ENCODE measurements at places on chromosomes 12 and 14.

DNA sequence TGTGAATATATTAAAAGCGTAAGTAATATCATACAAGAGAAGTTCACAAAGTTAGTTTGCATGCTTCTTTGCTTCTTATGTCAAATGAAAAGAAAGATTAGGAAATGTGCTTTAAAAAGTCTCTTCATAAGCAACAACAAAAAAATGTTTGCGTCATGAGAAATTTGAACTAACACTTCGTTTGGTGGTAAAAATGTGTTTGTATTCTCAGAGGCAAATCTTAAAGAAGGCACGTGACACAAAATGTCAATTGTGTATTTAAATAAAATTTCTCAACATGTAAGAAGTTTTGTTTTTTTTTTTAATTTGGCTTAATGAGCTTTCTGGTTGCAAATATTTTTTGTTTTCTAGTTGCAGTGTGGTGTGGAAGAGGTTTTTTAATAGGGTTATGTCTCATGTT is 93.8 kb downstream of the TMTC2 start:
- no peak for DNase-seq

- no peak for DNase-seq
Observed at GRCh38 chr14:49940808-49941421, 48.0 kb downstream of the ARF6 start.

GRCh38 chr12:76628745-76629144 is 69.2 kb upstream of the OSBPL8 start:
- DNase-seq: no peak

DNA sequence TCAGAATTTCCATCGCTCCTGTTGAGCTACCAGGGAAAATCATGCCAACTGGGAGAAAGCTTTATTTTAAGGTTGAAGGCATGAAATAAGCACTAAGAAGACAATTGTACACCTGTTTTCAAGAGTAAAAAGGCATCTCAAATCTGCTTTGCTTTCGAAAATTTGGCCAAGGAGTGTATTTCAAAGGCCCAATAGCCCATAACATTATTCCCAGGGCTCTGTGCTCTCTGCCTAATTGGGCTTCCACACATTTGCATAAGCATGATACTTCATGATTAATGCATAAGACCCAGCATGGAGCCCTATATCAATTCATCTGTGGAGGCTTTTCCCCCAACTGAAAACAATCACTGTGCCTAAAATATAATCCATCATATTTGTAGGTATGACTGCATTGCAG is 258.5 kb downstream of the NOVA1 start:
- no peak for DNase-seq

- no peak for DNase-seq
Observed at GRCh38 chr12:43357141-43357540, 194.9 kb downstream of the ADAMTS20 start.

DNA sequence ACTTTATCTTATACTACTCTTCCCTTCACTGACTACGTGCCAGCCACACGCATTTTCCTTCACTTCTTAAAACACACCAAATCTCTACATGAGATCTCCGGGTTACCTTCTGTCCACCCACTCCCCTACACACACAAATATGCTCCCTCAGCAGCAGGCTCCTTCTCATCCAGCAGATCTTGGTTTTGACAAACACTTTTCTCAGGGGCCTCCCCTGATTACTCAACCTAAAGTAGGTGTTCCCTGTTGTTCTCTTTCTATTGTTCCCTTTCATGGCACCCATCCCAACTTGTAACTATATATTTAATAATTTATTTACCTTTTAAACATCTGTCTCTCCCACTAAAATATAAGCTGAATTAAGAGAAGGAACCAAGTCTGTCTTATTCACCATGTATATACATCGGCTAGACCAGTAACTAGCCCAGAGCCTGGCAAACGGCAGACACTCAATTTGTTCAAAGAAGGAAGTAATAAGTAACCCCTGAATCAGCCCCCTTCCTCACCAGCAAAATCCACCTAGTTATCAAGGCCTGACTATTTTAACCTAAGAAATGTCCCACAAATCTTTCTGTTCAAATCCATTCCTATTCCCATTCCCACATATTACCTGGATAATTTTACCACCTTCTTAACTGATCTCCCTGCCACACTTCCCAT is 2.7 kb downstream of the C2CD5 start:
- no peak for DNase-seq

DNA sequence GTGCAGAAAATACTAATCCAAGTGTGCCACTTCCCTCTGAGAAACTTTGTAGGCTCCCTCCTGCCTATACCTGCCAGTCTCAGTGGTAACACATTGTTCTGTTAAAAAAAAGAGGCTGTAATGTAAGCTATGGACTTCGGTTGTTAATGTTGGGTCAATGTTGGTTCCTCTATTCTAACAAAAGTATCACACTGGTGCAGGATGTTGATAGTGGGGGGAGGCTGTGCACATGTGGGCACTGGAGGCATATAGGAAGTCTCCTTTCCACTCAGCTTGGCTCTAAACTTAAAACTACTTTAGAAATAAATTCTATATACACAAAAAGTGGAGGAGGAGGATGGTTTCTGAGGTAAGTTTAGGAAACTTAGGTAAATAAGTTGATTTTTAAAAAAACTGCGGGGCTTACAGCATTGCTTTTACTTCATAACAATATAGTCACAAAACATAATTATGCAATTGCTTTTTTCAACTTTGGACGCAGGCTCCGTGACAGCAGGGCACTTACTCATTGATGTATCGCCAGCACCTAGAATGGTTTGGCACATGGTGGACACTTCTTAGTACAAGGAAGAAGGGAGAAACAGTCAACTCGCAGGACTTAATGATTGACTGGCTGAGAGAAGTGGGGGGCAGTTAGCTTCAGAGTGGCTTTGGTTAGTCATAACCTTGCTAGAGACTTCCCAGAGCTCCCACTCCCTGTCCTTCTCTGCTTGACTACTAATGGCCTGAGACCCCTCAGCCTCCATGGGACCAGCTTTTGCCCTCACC is 7.9 kb upstream of the NYNRIN start:
- no peak for DNase-seq

DNA sequence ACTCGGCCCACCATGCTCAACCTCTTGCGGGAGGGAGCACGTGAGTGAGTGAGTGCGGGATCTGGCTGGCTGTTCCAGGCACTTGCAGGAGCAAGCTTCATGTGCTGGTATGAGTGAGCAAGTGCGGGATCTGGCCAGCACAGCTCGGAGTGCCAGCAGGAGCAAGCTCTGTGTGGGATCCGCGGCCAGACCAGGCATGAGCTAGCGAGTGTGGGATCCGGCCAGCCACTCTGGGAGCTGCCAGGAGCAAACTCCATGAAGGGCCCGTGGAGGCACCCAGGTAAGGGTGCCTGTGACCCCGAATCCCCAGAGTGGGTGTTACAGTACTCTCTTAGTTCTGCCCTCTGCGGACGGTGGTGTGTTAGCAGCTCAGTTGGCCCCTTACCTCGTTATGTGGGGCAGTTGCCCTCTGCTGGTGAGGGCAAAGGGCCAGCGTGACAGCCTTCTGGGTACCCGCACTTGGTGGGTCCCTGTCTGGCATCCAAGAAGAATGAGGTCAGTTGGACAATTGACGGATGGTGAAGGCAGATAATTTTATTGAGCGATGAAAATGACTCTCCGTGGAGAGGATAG is 38.3 kb downstream of the RAD51B start:
- DNase-seq: no peak

DNA sequence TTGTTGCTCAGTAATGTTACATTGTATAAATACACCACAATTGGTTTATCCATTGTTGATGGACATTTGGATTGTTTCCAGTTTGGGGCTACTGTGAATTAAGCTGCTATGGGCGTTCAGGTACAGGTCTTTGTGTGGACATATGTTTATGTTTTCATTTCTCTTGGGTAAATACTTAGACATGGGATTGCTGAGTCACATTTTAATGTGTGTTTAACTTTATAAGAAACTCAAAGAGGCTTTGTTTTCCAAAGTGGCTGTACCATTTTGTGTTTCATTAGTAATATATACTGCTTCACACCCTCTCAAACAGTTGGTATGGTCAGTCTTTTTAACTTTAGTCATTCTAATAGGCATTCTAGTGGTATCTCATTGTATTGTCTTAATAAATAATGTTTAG is 225.0 kb downstream of the SPTSSA start:
- no peak for DNase-seq

DNA sequence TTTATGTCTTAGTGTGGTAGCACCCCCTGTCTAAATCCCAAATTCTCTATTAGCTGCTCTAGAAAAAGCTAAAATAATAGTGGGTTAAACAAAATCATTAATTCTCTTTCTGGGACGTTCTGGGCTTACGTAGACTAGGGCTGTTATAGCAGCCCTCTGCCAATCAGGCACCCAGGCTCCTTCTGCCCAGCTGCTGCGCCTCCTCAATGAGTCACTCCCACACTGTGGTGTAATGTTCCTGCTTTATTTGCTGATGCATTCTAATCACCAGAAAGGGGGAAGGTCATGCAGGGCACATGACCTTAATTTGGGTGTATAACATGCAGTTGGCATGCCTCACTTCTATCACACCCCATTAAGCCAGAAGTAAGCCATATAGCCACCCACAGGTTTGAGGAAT is 294.5 kb downstream of the GALC start:
- no peak for DNase-seq

DNA sequence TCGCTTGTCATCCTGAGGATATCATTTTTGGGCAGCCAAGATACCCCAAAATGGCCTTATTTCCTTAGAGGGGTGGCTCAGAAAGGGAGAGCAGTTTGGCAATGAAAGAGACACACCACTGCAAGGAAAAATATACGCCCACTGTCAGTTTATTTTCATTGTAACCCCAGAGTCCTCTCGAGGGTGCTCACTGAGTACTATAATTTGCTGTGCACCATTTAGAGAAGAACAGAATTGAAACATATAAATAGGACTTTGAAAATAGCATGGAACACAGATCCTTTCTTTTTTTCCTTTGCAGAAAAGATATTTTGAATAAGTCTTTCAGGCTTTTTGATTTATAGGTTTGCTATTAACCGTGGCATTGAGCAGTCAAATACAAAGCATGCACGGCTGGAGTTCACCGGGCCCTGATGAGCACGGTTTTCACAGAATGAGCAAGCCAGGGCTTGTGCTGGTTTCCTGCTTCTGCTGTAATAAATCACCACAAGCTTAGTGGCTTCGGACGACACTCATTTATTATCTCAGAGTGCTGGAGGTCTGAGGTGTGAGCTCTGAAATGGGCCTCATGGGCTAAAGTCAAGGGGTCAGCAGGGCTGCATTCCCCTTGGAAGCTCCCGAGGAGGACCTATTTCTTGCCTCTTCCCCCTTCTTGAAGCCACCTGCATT is 152.3 kb downstream of the ZNF664 start:
- no peak for DNase-seq

DNA sequence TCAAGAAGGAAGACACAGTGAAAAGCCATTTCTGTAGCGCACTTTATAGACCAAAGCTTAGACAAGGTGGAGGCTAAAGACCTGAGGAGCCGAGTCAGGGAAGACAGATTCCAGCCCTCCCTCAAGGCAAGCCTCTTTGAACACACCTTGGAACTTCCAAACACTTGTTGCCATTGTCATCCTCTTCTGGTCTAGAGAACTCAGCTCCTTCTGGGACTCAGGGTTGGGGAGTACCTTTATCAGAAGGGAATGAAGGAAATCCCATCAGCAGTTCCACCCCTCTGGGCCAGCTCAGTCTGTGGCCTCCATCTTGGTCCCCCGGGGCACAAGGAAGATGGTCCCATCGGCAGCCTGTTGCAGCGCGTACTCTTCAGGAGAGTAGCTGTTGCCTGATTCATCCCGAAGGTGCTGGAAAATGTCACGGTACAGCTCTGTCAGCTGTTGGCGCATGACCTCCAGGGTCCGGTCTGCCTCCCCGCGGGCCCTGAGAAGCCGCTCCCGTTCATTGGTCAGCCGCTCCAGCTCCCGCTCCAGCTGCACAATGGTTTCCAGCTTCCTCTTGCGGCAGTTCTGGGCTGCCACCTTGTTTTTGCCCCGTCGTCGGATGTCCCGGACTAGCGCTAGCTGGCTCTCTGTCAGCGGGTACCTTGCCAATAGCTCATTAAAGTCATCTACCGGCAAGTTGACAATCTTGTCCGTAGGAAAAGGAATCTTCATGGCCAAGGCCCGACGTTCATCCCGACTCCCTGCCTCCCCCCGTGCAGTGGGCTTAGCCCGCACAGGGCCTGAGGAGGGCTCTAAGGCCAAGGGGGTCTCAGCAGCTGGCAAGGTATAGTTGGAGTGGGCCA is 8.5 kb downstream of the NFE2 start:
- DNase-seq: no peak

- no peak for DNase-seq
Observed at GRCh38 chr12:29389295-29389919, 8.4 kb upstream of the ERGIC2 start.

DNA sequence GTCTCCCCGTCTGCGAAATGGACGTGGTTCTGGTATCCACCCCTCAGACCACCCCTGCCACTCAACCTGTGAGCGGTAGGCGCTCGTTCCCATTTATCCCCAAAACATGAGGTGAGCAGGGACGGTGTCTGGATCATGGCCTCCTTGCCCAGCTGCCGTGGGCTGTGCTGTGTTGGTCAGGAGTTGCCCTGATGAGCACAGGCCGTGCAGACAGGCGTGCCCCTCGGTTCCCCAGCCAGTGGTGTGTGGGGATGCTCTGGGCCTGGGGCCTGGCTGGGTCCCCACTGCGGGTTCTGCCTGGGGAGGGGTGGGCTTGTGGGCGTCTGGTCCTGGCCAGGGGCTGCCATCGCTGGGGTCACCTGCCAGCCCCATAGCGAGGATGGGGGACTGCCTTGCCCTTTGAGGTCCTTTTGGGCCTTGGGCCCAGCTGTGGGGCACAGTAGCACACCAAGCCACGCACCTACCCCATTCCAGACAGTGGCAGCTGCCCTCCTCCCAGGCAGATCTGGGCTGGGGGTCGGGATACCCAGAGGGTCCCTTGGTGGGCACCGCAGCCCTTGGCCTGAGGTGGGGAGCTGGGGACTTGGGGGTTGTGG is 11.3 kb upstream of the PUS1 start:
- no peak for DNase-seq

DNA sequence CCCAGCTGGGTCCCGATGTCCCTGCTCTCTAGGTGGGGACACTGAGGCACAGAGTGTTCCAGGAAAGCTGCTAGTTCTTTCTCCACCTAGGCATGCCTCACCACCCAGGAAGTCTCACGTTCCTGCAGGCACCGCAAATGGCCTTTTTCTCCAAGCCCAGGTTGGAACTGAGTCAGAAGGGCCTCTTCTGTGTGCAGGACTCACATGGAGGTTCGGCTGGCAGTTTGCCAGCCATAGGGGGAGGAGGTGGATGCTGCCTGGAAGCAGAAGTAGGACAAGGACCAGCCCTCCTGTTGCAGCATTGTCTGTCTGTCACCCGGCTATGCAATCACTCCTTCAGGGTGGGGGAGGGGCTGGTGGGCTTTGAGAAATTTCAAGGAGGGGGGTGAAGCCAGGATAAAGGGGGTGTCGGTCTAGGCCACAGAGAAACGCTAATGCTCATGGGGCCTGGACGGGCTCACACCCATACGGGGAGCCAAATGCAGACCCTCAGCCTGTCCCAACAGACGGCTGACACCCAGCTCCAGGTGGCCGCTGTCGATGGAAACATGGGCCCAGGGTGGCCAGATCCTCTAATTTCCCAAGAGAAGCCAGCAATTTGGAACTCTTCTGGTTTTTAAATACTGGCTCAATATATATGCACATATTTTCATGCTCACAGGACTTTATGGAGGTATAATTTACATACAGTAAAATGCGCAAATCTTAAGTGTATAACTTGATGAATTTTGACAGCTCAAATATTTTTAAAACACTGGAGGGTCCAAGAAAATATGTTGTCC is 120.5 kb downstream of the PHETA1 start:
- no peak for DNase-seq

Measured in globus pallidus (tissue), 1 donor.